ENCODE measurements at places on chromosomes 3 and 15.

DNA sequence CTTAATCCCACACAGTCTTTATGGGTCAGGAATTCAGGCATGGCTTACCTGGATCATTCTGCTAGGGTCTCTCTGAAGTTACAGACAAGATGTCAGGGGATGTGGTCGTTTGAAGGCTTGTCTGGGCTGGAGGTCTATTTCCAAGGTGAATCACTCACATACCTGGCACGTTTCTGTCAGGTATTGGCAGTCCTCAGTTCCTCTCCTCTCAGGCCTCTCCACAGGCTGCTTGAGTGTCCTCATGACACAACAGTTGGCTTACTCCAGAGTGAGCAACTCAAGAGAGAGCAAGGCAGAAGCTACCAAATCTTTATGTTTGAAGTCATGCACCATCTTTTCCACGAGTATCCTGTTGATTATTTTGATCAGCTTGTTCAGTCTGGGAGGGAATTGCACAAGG lies 43.9 kb upstream of the PARP14 start:
- no peak for DNase-seq

DNA sequence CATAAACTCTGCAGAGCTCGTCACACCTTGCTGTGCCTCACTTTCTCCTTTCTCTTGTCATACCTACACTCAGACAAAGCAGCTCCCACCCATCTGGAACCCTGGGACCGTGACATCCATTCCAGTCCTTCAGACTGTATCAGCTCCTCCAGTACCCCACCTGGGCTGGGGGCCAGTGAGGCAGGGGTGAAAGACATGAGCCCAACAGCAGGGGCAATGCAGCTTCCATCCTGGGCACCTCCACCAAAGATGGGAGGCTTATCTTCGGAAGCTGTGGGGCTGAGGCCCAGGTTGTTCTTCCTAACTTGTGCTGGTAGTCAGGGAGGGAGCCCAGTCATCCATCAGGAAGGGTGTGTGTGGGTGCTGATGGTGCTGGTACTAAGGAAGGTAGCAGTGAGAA lies 109.2 kb downstream of the EEFSEC start:
- no peak for DNase-seq

GRCh38 chr3:143358155-143358792 lies 238.7 kb downstream of the CHST2 start:
- no peak for DNase-seq

- no peak for DNase-seq
Observed at GRCh38 chr3:144104679-144105078, 133.1 kb downstream of the DIPK2A start.

DNA sequence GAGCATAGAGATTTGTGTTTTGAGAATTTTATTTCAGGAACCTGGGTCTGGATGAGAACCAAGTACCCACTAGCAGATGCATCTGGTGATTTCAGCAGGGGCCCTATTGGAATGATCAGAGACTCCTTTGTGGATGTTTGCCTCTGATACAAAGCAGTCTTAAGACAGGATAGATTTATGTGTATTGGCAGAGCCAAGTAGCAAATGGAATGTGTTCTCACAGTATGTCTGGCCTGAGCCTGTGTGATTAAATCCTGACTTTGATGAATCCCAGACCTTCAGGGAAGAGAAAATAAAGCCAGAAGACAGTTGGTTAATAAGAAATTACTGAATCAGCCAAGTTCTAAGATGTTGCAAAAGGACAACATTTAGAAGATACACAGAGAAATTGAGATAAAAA lies 755.5 kb upstream of the SEMA6D start:
- no peak for DNase-seq

DNA sequence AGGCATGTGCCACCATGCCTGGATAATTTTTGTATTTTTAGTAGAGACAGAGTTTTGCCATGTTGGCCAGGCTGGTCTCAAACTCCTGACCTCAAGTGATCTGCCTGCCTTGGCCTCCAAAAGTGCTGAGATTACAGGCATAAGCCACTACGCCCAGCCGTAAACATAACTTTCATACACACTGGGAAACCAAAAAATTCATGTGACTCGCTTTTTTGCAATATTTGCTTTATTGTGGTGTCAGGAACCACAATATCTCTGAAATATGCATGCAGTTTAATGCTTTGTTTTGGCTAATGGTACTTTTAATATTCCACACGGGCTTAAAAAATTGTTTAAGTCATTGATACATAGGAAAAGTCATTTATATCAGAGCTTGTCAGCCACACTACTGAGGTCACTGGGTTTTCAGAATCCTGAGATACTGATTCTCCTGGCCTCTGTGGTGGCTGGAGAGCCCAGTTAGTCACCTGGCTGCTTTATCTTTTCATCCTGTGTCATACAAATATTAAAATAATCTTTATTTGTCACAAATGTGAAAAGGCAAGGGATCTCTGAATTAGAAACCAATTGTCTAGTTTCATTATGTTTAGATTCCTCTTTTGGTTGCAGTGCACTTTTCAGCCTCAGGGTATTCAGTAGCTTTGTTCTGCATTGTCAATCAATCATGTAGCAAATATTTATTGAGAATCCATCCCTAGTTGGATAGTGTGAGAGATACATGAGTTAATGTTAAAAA lies 10.0 kb downstream of the TMEM62 start:
- DNase-seq: no peak

DNA sequence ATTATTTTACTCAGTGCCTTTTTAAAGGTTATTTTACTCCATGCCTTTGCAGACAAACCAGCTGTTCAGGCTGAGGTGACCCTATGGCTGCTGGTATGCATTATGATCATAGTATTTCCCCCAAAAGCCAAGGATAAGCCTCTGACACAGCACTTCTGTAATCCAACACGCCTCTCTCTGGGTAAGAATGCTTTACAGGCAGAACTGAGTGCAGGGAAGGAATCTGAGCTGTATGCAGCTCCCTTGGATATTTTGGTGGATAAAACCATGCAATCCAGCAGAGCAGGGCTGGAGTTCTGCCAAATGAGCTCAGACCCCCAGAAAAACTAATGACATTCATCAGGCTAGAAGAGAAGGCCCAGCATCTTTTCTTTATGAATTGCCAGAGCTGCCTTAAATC lies 11.7 kb upstream of the MAP1A start:
- DNase-seq: no peak

DNA sequence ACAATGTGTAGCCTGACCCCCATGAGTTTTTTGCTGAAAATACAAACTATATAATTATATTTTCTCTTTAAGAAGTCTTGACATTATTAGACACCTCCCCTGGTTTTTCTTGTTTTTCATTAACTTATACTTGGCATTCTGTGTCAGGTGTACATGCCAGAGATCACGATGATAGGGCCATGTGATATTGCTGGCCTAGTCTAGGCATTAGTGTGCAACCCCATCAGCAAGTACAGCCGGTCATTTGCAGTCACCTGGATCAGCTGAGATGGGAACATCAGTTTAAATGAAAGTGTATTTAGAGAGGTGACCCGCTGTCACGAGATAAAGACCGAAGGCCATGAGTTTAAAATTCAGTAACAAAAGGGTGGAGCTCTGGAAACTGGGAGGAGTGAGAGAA lies 12.6 kb upstream of the SPPL2A start:
- DNase-seq: no peak

DNA sequence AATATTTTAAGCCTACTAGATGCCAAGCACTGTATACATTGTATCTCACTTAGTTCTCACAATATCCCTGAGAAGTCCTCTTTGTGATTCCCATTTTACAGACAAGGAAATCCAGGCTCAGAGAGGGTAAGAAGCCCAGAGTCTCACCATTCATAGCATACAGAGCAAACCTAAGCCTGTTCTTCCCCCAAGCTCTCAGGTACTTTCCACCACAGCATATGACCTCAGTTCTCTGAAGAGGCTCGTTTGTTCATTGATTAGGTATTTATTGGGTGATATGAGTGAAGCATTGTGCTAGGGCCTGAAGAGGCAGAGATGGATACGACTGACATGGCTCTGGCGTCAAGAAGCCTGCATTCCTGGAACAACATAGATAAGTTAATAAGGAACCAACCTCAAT lies 310.9 kb upstream of the UMPS start:
- DNase-seq: no peak

GRCh38 chr15:60356832-60357231 lies 41.0 kb downstream of the ANXA2 start:
- DNase-seq: no peak

- DNase-seq: no peak
Observed at GRCh38 chr15:71323082-71323481, 207.8 kb downstream of the THSD4 start.

GRCh38 chr3:98512576-98512975 lies 10.1 kb downstream of the CLDND1 start:
- no peak for DNase-seq

DNA sequence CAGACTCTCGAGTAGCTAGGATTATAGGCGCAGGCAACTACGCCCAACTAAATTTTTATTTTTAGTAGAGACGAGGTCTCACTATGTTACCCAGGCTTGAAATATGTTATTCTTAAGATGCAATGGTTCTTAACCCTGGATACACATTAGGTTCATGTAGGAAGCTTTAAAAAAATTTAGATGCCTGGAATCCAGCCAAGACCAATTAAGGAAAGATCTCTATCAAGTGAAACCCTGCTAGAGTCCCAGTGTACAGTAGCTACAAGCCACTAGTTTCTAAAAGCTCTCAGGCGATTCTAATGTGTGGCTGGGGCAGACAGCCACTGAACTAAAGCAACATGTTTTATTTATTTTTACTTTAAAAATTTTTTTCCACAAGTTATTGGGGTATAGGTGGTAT lies 33.2 kb downstream of the TRIM69 start:
- no peak for DNase-seq

- DNase-seq: no peak
Observed at GRCh38 chr3:178969004-178969700, 102.5 kb downstream of the ZMAT3 start.

- no peak for DNase-seq
Observed at GRCh38 chr15:77537006-77537405, 95.7 kb downstream of the LINGO1 start.

DNA sequence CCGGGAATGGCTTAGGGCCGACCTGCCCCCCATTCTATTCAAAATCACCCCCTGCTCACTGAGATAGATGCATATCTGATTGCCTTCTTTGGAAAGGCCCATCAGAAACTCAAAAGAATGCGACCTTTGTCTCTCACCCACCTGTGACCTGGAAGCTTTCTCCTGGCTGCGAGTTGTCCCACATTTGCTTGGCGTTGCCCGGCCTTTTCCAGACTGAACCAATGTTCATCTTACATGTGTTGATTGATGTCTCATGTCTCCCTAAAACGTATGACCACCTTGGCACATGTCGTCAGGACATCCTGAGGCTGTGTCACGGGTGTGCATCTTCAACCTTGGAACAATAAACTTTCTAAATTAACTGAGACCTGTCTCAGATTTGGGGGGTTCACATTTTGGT lies 3.4 kb upstream of the MUC20 start:
- no peak for DNase-seq

GRCh38 chr15:80803580-80804525 lies 24.7 kb downstream of the CEMIP start:
- DNase-seq: no peak

DNA sequence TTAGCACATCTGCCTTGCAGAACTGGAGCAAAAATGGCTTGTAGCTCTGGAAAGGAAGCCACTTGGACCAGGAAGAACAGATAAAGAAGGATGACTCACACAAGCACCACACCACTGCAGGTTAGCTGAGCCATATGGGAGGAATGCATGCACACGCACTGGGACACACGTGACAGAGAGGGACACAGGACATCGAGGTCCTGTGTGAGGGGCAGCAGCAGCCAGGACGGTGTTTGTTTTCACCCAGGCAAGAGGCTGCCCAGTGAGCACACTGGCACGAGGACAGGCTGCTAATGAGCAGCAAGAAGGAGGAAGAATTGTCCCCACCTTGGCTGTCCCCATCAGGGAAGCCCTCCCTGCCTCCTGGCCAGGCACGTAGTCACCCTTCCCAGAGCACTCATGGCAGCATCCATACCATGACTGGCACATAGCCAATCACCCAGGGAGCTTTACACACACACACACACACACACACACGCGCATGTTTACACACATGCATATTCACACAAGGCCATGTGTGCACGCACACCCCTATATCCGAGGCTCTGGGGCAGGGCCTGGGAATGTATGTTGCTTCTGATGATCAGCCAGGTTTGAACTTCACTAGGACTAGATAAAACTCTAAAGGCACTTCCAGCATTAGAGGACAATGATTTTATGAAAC lies 24.0 kb upstream of the SPTBN5 start:
- DNase-seq: no peak

GRCh38 chr3:162019817-162020216 lies 523.2 kb downstream of the OTOL1 start:
- DNase-seq: no peak

GRCh38 chr3:117322866-117323265 lies 613.3 kb downstream of the TUSC7 start:
- DNase-seq: no peak

DNA sequence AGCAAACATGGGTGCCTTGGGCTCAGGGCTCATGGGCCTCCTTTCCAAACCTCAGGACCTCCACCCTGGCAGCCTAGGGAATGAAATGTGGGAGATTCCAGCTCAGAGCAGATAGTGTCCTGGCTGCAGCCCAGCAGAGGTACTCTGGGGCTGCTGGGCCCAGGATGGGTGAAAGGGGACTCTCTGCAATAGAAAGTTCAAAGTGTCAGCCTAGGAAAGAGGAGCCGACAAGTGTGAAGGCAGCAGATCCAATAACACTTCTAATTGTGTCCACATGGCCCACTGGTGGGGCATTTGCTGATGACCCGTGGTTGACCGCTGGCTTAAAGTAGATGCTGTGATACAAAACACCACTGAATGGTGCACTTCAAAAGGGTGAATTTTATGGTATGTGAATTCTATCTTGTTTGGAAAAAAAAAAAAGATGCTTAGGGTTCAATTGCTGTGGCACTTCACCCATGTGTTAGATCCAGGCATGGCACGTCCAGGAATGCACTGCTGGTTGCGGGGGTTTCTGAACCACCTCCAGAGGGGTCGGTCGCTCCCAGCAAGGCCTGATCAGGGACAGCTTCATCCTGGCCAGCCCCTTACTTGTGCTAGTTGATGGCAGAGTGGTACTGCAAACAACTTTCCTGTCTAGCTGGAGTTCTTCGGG lies 20.9 kb downstream of the AMOTL2 start:
- DNase-seq: no peak

GRCh38 chr15:61748529-61748928 lies 311.7 kb downstream of the VPS13C start:
- DNase-seq: no peak

DNA sequence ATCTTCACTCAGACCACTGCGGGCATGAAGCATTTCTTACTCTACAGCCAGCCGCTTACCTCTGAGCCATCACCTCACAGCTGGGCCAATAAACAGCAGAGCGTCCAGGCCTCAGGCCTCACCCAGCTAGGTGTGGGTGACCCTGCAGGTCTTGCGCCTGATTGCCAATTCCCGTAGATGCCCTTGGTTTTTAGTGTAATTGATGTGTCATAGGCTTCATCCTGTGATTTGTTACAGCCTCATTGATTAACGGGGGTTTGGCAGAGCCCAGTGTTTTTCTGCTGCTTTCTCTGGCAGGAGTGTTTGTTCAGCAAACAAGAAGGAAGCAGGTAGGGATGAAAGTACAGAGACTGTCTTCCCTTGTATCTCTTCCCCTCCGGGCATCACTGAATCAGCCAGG lies 49.6 kb upstream of the BNIP2 start:
- DNase-seq: no peak

Measured in thymus (tissue), 14 donors.